A549 treated with AZD2906 at 1 μM for 4 hours (cell line): ENCODE measurements at places on chromosomes 2 and 18. TPM values are rescaled to one million over a fixed set of nuclear protein-coding genes. Genes with fewer than 3 reads are reported as not detected.

IL1F10 gene
- 0.09 to 0.24 TPM in 2 of 5 replicates, not detected in the others for total RNA-seq

ANO7 gene
- total RNA-seq = 1.6 to 2.0 TPM (median 1.9 TPM) in 5 replicates

PASK gene
- 5.4 to 7.6 TPM (median 7.2 TPM) in 5 replicates for total RNA-seq

CD8B2 gene
- total RNA-seq = not detected in 5 replicates

PTGR3 gene
- total RNA-seq = 16.6 to 19.0 TPM (median 18.0 TPM) in 5 replicates

LYPD1 gene
- total RNA-seq = 13.7 to 20.5 TPM (median 15.7 TPM) in 5 replicates

IL1RN gene
- total RNA-seq = 0.16 to 0.37 TPM (median 0.33 TPM) in 5 replicates

CERKL gene
- total RNA-seq = 0.30 to 0.46 TPM (median 0.33 TPM) in 5 replicates

HOXD12 gene
- not detected in 5 replicates for total RNA-seq

C1GALT1C1L gene
- 1.5 to 2.6 TPM (median 2.4 TPM) in 5 replicates for total RNA-seq

PIAS2 gene
- total RNA-seq = 6.8 to 8.9 TPM (median 7.6 TPM) in 5 replicates

NDUFB3 gene
- total RNA-seq = 120 to 147 TPM (median 137 TPM) in 5 replicates

CNOT9 gene
- 35.9 to 41.6 TPM (median 40.6 TPM) in 5 replicates for total RNA-seq

FEV gene
- not detected in 5 replicates for total RNA-seq

LGALSL gene
- total RNA-seq = 11.0 to 12.8 TPM (median 11.5 TPM) in 5 replicates

EVX2 gene
- 0.01 TPM in 1 of 5 replicates, not detected in the others for total RNA-seq

MC4R gene
- not detected in 5 replicates for total RNA-seq

RASGRP3 gene
- total RNA-seq = 0.58 to 0.98 TPM (median 0.72 TPM) in 5 replicates

SCN2A gene
- 0.03 TPM in 1 of 5 replicates, not detected in the others for total RNA-seq

FABP1 gene
- 0.13 TPM in 1 of 5 replicates, not detected in the others for total RNA-seq

TMEM17 gene
- total RNA-seq = 3.9 to 4.6 TPM (median 4.2 TPM) in 5 replicates

CYP27A1 gene
- 0.09 to 0.18 TPM (median 0.11 TPM) in 5 replicates for total RNA-seq

CHAC2 gene
- 12.7 to 14.4 TPM (median 13.0 TPM) in 5 replicates for total RNA-seq

CDKL4 gene
- not detected in 5 replicates for total RNA-seq

SP5 gene
- total RNA-seq = 0.02 to 0.23 TPM (median 0.07 TPM) in 3 of 5 replicates, not detected in the others

MCEE gene
- 9.9 to 12.8 TPM (median 11.2 TPM) in 5 replicates for total RNA-seq

FOXD4L1 gene
- 0.20 to 0.57 TPM (median 0.35 TPM) in 5 replicates for total RNA-seq

ZDBF2 gene
- 0.86 to 1.4 TPM (median 1.3 TPM) in 5 replicates for total RNA-seq

SP100 gene
- total RNA-seq = 26.2 to 31.4 TPM (median 27.1 TPM) in 5 replicates

CHRNG gene
- total RNA-seq = not detected in 5 replicates

ALPG gene
- total RNA-seq = 0.33 to 0.55 TPM (median 0.50 TPM) in 5 replicates

SCTR gene
- total RNA-seq = 0.10 TPM in 1 of 5 replicates, not detected in the others

NYAP2 gene
- 0.02 TPM in 2 of 5 replicates, not detected in the others for total RNA-seq

EHD3 gene
- 6.3 to 7.4 TPM (median 6.9 TPM) in 5 replicates for total RNA-seq

FAM237A gene
- total RNA-seq = not detected in 5 replicates

UGT1A5 gene
- total RNA-seq = 0.03 to 0.09 TPM (median 0.05 TPM) in 3 of 5 replicates, not detected in the others

TFCP2L1 gene
- 23.4 to 29.7 TPM (median 25.7 TPM) in 5 replicates for total RNA-seq

MLPH gene
- 232 to 335 TPM (median 309 TPM) in 5 replicates for total RNA-seq
